Foreskin keratinocyte (primary cell): ENCODE measurements at places on chromosomes 16 and 17. TPM values are rescaled to one million over a fixed set of nuclear protein-coding genes. Genes with fewer than 3 reads are reported as not detected.

RAMP2 gene
- total RNA-seq = not detected in 2 replicates

TMIGD1 gene
- not detected in 2 replicates for total RNA-seq

CSH1 gene
- not detected in 2 replicates for total RNA-seq

ZNF267 gene
- total RNA-seq = 14.6 and 16.5 TPM in 2 replicates

FAM222B gene
- total RNA-seq = 16.3 and 17.9 TPM in 2 replicates

MYH3 gene
- 0.67 and 1.2 TPM in 2 replicates for total RNA-seq

GRCh38 chr16:85718682-85719081, 29.9 kb upstream of the GINS2 start:
- DNase-seq = peak; percentile 52

DNA sequence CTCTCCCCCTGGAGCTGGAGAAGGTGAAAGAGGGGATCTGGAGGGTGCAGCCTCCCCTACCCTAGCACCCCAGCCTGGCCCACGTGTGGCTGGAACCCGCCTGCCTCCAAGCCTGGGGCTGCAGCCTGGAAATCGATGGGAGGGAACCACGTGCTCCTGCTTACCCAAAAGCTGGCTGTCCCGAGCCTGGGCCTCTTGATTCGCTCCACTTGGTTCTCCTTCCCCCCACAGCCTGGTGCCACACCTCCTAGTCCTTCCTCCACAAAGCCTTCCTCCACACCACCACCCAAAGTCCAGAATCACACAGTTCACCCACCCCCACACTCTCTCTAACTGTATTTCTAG, 29.3 kb downstream of the CFAP20 start:
- no peak for DNase-seq

GRCh38 chr17:78739331-78739931, 42.6 kb downstream of the CYTH1 start:
- no peak for DNase-seq

GRCh38 chr16:83771306-83771942, 36.4 kb upstream of the HSBP1 start:
- no peak for DNase-seq

- DNase-seq = no peak
These were observed 47.9 kb downstream of the RAB11FIP3 start for GRCh38 chr16:473046-474043.

- no peak for DNase-seq
These were observed 177.3 kb downstream of the CYB561 start for GRCh38 chr17:63268827-63269226.

DNA sequence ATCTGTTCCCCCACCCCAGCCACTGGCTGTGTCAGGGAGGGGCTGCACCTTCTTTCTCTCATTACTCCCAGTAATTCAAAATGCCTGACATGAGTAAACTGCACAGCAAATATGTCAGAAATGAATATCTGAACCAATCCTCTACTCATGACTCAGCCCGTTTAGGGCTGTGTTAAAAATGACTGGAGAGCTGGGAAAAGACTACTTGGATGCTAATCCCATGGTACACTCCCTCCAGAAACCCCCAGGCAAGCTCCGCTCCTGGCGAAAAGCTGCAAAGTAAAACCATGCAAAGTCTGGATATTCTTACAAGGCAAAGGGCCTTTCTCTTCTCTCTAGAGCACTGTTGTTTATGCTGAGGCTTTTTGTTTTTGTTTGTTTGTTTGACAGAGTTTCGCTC, 448.1 kb upstream of the DYNLRB2 start:
- DNase-seq = no peak

DNA sequence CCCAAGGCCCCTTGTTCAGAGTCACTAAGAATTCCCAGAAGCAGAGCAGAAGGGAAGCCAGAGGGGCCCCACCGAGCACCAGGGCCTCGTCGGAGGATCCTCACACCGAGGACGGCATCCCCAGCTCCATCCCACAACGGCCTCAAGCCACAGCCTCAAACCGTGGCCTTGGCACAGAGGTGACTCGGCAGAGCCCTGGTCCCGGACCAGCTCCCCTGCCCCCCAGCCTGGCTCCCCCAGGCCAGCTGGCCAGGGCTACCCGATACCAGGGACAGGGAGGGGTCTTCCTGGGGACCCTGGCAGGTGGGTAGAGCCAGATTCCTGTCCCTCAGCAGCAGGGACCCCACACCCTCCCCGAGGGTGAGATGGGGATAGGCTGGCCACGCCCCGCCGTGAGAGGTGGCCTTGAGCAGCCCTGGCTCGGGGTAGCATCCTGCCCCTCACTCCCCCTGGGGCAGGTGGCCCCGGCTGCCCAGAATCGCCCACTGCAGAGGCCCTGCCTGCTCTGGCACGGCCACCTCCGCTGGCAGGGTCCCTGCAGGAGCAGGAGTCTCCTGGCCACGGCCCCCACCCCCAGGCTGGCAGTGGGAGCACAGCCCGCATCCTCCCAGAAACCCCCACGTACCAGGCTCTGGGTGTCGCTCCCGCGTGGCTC, 5.6 kb upstream of the PVALEF start:
- DNase-seq = no peak

DNA sequence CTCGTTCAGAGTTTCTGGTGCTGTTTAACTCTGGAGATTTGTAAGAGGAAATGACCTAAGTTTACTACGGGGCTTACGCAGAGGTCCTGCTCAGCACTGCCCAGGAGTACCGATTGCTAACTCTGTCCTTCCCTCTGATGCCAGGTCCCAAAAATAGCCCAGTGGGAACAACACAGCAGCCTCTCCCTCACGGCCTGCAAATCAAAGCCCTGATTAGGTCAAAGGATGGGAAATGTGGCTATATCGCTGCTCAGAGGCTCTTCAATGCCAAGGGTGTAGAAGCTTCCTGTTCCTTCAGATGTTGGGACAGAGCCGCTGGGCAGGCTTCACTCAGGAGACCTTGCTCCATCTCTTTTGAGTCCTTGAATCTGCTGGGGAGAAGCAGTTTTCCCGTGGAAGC, 174.2 kb upstream of the KCNJ16 start:
- no peak for DNase-seq

DNA sequence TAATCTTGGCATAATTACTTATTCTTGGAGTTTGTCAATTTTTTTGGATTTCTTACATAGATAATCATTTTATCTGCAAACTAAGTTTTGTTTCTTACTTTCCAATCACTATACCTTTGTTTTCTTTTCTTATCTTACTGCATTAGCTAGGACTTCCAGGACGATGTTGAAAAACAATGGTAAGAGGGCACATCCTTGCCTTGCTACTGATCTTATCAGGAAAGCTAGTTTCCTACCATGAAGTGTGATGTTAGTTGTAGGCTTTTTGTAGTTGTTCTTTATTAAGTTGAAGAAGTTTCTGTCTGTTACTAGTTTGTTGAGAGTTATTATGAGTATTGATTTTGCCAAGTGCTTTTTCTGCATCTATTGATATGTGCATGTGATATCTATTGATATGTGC, 31.0 kb downstream of the CDH13 start:
- no peak for DNase-seq

- DNase-seq = no peak
These were observed 785 bp downstream of the HID1 start for GRCh38 chr17:74971842-74972106.

DNA sequence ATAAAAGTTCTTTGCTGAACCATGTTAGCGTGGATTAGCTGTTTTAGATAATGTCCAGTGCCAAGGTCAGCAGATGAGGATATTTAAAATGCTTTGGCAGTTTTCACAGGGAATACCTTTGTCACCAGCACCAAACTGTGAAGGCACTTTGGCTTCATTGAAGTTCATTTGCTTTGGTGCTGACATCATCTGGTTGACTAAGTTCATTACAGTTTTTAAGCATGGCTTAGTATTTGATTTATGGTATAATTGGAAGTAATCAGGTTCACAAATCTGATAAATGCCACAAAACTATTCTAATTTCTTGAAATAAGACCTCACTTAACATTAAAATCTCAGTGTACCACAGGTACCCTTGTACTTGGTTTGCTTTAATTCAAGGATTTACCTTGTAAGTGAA, 4.3 kb downstream of the GID4 start:
- no peak for DNase-seq

- DNase-seq = no peak
These were observed 84.8 kb downstream of the MAP2K6 start for GRCh38 chr17:69499318-69499717.

- no peak for DNase-seq
These were observed 14.2 kb upstream of the MSI2 start for GRCh38 chr17:57242148-57242547.

DNA sequence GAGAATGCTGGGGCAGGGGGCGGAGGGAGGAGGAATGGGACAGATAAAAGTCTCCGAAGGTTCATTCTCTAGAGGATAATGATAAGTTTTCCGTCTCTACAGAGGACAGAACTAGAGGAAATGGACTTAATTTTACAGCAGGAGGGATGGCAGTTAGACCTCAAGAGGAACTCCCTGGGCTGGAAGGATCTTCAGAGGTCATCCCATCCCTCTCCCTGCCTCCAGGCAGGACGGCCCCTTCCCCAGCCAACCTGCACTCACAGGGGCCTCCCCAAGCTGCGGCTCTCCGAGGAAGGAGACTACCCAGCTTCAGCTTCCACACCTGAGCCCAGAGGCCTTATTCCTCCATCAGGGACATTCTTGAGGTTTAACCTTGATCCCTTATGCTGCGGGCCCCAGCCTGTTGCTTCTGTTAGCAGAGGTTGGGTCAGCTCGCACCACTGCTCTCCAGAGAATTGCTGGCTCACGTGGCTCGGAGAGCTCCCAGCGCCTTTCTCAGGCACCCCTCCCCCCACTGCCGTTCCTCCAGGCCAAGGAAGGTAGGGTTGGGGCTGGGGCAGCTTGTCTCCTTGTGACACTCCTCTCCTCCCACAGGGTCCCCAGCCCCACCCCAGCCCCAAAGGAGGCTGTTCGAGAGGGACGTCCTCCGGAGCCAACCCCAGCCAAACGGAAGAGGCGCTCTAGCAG, 8.5 kb downstream of the ELOB start:
- peak; percentile 67 for DNase-seq
